Kidney epithelial cell (primary cell): ENCODE measurements at places on chromosomes 13 and 19.
A peak's percentile ranks its signal among the peaks of the same experiment; 100 is the strongest.

GRCh38 chr19:41426952-41427646 lies at the start of gene B3GNT8:
B3GNT8 (minus strand) TSS chr19:41427374; CDS start chr19:41426778, 596 bp downstream.
- DNase-seq = peak; percentile 12

GRCh38 chr13:34277936-34278335 lies 460.0 kb downstream of the RFC3 start:
- DNase-seq = no peak

DNA sequence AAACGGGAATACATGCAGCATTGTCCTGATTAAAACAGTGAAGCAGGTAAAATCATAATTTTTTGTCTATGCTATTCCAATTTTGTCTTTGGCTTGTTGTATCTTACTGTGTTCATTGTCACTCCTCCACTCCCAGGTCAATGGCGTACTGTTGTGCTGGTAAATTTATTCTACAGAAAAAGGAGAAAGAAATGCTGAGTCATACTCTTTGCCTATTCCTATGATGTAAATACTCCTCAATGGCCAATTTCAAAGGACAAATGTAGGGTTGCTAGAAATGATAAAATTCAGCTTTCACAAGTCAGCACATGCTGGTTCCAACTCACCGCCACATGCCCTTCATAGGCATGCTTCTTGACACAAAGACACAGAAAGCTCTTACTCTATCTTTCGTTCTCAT lies 694.4 kb upstream of the PCDH20 start:
- no peak for DNase-seq

- no peak for DNase-seq
Observed at GRCh38 chr19:46251416-46251815, 21.9 kb downstream of the IGFL1 start.

DNA sequence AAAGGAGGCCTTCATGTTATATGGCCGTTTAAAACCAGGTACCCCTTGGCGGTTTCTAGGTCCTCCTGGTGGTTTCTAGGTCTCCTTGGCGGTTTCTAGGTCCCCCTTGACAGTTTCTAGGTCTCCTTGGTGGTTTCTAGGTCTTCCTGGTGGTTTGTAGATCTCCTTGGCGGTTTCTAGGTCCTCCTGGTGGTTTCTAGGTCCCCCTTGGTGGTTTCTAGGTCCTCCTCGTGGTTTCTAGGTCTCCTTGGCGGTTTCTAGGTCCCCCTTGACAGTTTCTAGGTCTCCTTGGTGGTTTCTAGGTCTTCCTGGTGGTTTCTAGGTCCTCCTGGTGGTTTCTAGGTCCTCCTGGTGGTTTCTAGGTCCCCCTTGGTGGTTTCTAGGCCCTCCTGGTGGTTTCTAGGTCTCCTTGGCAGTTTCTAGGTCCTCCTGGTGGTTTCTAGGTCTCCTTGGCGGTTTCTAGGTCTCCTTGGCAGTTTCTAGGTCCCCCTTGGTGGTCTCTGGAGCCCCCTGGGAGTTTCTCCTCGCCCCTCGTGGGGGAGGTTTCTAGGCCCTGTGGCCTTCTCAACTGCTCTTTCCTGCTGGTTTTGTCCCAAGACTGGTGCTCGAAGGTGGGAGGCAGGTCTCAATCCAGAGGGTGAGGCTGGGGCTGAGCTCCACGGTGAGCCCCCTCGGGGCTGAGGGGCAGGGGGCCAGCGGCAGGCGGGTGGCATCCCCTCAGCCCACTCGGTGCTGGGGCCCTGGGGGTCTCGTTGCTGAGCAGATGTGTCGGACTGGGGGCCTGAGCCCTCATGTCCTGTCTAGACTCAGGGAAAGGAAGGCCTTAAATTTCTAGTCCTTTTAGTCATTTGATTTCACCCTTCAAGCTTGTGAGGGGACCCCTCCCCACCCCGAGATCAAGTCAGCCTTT lies 8.0 kb downstream of the HCN2 start:
- no peak for DNase-seq

GRCh38 chr19:17385878-17386611 lies 8.0 kb downstream of the CCDC194 start:
- DNase-seq = no peak

GRCh38 chr19:54094426-54095000 lies 6.1 kb downstream of the OSCAR start:
- DNase-seq = no peak

DNA sequence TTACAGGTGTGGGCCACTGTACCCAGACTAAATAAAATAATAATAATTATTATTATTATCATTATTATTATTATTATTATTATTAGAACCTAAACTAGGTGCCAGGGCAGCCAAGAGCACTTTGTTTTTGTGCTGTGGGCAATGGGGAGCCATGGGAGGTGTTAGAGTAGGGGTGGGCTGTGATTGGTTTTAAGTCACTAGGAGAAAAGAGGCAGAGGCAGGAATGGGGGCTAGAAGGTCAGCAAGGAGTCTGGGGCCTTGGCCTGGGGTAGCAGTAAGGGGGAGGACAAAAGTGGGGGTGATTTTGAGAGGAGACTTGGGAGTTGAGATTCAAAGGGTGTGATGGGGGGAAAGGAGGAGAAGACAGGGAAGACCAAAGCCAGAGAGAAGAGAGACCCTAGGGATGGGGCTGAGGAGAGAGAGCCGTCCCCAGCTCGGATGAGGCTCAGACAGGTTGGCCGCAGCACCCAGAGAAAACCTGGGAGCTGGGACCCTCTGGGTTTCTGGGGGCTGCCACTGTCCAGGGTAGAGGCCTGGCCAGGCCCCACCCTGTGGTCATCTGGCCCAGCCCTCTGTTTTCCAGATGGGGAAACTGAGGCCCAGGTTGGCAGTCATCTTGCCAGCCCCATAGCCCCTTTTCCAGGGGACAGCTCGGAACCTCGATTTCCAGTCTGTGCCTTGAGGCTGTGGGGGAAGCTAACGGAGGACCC lies 17.8 kb upstream of the BTBD2 start:
- DNase-seq = no peak

DNA sequence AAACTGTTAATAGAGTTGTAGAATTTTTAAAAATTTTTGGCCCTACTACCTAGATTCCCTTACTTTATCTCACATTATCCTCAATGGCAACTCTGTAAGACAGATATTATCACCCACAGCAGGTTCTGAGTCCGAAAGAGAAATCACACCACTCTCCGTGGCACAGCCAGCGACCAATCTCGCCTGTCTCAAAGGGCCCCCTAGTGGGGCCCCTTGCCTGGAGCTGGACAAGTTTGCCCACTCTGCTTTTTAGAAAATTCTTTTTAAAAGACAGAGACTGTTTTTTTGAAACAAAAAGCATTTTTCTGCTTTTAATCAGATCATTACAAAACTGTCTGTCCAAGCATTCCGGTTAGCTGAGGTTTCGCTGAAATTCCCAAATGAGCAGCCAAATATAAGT lies 21.7 kb downstream of the PHF11 start:
- no peak for DNase-seq

DNA sequence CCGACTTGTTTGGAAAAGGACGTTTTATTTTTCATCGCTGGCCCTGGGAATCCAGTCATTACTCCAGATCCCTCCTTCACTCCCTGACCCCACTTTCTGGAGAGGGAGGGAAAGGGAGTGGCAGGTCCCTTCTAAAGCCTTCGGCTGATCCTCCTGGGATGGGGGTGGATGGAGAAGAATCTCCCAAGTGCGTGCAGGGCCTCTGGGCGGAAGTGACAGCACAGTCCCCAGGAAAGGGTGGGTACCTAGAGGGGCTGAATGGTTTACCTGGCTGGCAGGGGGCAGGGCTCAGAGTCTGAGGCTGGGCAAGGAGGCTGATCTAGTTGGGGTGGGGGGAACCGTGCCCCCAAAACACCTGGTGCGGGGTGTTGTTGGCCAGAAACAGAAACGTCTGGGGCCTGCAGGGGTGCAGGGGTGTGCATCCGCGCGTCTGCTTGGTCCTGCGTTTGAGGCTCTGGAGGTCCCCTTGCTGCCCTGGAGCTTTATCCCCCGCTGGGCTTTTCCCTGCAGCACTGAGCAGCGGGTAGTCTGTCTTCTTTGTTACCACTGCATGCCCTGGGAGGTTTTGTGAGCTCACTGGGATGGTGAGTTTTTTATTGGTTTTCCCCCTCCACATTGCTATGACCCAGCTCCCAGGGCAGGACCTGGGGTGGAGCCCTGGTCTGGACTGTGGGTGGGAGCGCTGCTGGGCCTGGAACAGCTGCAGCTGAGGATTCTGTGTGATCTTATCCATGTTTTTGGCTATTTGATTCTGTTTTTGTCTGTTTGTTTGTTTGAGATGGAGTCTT lies 3.0 kb upstream of the ZNF628 start:
- peak; percentile 50 for DNase-seq

DNA sequence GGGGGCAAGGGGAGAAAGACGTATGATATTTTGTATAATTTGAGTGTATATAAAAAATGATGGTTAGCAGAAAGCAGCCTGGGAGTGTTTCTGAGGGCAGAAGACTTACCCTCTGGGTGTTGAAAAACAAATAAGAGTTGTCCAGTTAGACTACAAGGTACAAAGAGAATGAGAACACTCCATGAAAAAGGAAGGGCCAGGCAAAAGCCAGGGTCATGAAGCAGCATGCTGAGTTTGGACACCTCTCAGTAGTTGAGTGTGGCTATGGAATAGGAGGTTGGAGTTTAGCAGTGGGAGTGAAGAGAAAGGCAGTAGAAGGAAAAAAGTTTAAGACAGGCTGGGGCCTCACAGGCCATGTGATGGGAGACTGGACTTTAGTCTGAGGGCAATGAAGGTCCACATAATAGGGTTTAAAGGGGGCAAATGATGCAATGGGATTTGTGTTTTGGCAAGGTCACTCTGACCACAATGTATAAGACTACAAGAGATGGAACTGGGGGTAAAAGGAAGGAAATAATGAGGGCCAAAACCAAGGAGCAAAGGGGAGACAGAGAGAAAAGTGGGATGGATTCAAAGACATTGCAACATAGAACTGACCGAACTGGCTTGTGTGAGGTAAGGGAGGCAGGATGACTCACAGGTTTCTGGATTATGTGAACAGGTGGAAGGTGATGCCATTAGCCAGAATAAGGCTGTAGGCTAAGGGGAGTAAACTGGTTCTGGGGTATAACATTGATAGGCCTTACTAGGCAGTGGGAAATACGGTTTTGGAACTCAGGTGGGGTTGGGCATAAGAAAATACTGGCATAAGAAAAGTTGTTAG lies 76.6 kb downstream of the SERP2 start:
- DNase-seq = no peak

- DNase-seq = peak; percentile 63
Observed at GRCh38 chr13:50713523-50714248, 129.8 kb downstream of the DLEU7 start.

DNA sequence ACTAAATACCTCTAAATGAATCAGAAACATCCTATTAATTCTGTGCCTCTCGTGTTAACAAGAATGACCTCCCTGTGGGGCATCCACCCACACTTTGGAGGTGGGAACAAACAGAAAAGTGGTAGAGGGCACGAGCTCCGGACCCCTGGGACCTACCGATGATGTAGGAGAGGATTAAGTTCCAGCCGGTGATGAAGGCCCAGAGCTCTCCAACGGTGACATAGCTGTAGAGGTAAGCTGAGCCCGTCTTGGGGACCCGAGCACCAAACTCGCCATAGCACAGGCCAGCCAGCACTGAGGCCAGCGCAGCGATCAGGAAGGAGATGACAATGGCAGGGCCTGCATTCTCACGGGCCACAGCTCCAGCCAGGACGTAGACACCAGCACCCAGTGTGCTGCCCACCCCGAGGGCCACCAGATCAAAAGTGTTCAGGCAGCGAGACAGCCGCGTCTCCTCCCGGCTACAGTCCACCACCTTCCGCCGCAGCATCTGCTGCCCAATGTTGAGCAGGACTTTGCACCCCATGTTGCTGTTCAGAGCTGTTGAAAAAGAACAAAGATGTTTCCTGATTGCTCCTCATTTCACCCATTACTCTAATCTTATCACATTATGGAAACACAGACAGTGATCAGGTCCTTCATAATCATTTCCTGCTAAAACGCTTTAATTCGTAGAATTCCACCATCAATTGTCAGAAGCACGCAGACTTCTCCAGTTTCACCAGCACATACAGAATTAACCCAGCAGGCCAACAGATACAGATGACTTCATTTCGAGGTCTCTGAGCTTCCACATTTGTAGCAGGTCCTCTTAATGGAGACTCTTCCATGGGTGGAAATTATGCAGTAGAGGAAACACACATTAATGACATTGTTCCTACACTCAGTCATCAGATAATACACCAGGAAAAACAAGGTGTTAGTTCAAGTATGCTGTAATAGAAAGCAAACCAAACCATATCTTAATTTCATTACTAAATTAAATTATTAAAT lies 59.5 kb downstream of the SLC7A1 start:
- DNase-seq = no peak

- DNase-seq = no peak
Observed at GRCh38 chr19:10858204-10858828, 10.1 kb downstream of the C19orf38 start.

GRCh38 chr13:114199954-114200353 lies 20.9 kb downstream of the CFAP97D2 start:
- no peak for DNase-seq

DNA sequence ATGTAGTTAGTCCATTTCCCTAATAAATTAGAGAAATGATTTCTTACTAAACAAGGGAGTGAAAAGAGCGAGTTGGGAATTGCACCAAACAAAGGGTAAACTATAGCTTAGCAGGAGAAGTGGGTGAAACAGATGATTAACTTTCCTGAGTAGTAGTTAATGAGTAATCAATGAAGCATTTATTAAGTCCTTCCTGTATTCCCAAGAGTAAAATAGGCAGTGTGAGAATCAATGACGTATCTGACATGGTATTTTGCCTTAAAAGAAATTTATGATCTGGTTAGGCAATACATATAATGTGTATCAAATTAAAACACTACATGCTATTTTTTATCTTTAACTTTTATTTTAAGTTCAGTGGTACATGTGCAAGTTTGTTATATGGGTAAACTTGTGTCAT lies 142.8 kb downstream of the KLF5 start:
- peak; percentile 58 for DNase-seq

GRCh38 chr19:13429563-13429962 lies 76.7 kb downstream of the CACNA1A start:
- no peak for DNase-seq

DNA sequence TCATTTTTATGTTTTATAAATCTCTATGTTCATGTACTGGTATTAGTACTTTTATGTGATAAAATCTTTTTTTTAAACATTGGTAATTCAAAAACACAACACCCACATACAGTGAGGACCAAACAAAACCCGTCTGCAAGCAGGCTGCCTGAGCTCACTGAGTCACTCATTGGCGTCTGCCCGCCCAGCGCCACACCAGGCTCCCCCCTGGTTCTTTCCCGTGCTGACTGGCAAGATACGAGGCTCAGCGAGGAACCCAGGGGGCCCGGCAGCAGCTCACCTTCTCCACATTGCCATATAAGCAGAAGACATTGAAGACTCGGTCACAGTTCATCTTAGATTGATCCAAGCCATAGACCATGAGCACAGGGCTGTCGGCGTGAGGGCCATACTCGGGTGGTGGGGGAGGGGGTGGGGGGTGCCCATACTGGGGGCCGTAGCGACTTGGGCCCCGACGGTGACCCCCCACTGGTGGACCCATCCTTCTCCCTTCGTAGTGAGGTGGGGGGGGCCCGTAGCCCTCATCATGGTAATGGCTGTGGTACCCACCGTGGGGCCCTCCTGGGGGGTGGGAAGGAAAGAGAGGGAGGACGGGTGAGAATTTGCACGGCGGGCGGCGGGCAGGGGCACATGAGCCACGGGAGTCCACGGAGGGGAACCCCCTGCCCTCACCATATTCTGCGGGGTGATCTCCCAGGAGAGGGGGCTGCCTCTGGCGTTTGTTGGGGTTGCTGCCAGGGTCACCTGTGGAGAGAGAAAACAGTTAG lies 8.4 kb upstream of the ECH1 start:
- DNase-seq = no peak
